ENCODE measurements at places on chromosomes 1 and 21.
A peak's percentile ranks its signal among the peaks of the same experiment; 100 is the strongest.

- no peak for DNase-seq
Observed at GRCh38 chr1:99643021-99643779, 2.7 kb upstream of the PALMD start.

GRCh38 chr1:31828926-31829690 lies 13.3 kb upstream of the SPOCD1 start:
- DNase-seq, result no peak

DNA sequence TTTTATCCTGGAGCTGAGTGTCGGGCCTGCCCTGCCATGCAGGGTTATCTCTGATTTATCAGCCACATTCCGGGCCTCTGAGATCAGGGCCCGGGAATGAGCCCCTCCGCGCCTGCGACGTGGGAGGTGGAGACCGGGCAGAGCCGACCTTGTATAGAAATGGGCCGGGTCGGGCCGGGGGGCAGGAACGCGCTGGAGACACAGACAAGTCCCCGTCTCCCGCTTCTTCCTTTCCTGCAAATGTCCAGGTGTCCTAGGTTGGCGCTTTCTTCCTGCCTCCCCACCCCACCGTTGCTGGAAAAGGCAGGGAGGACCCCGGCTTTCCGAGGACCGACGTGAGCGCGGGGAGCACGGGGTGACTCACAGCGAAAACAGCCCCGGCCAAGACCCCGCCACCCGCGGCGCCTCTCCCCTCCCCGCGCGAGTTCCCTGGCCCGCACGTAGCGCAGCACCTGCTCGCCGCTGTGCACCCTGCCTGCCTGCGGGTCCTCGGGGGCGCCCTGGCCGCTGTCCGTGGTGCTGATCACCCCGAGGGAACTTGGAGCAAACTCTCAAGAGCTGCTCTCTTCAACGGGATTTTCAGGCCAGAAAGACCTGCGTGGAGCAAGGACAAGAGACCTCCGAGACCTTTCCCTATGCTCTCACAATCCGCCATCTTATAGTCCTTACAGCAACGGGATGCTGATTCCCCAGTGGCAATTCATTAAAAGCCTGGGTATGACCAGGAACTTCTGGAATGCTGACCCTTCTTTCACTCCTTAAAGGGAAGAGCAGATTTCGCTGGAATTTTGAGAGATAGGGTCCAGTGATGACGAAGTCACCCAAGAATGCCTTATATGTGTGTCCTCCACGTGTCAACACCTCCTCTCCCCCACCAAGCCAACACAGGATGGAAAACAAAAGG lies 475 bp upstream of the NPPB start:
- DNase-seq, result no peak

DNA sequence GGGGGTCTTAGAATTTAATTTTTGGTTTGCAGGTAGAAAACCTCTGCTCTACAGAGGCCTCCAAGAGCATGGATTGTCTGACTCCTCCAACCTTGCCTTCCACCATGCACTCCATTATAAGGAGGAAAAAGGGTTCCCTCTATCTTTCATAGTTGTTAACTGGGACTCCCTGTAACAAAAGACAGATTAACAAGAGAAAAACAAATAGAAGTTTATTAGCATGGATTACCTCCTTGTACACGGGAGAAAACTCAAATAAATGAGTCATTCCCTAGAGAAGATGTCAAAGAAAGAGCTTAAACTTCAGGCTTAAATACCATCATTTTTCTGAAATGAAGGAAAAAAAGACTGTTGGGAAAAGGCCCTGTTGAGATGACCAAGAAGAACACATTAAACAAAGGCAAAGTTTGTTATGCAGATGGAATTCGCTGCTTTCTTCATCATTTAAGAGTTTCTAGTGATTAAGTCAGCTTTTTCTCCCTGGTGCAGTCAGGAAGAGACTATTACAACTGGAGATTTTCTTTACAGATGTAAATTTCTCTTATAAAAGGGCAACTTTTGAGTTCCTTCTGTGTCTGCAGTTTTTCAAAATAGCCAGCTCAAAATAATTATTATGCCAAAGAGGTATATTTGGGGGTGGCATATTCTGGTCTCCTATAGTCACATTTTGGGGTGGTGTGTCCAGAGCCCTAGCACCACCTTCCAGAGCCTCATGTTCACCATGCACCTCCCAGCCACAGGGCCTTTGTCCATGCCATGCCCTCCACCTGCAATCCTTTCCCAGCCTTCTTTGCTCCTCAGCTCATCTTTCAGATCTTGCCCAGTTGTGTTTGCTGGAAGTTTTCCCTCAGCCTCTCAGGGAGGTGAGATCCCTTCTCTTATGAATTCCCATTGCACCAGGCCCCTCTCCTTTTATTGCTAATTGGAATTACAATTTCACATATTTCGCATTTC lies 63.1 kb upstream of the KLHDC7A start:
- no peak for DNase-seq

- no peak for DNase-seq
Observed at GRCh38 chr1:29719253-29719652, 482.9 kb downstream of the PTPRU start.

DNA sequence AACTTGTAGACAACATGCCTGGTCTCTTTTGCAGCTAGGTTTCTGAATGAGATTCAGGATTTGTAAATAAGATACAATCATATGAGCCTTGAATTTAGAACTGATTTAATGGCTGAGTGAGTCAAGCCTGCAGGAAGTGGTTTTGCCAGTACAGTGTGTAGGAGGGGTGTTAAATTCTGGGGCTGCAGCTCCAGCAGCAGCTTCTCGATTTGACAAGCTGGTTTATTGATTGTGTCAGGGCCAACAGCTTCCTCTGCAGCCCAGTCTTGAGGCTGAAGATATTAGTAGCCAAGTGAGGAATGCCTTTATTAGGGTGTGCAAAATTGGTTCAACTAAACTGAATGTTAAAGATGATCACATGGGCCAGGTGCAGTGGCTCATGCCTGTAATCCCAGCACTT lies 11.5 kb upstream of the PLA2G5 start:
- peak; percentile 58 for DNase-seq

DNA sequence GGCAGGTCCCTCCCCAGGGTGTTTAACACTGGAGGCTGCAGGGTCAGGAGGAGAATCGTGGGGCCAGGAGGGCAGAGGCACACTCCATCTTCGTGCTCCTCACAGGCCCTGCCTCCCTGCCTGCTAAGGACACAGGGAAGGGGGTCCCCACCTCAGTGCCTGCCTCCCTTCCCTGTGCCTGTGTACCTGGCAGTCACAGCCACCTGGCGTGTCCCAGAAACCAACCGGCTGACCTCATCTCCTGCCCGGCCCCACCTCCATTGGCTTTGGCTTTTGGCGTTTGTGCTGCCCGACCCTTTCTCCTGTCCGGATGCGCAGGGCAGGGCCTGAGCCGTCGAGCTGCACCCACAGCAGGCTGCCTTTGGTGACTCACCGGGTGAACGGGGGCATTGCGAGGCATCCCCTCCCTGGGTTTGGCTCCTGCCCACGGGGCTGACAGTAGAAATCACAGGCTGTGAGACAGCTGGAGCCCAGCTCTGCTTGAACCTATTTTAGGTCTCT lies 623 bp upstream of the BGLAP start:
- DNase-seq, result no peak

DNA sequence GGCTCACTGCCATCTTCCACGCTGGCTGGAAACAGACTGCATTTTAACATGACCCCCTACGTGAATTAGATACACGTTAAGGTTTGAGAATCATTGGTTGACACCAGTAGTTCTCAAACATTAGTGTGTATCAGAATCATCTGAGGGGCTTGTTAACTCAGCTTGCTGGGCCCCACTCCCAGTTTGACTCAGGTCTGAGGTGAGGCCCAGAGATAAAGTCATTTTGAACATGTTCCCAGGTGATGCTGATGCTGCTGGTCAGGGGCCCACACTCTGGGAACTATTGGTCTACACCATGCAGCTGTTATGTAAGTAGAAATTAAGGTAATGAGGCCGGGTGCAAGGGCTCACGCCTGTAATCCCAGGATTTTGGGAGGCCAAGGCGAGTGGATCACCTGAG lies 1.3 kb downstream of the LSM10 start:
- DNase-seq, result no peak

- no peak for DNase-seq
Observed at GRCh38 chr21:43280949-43281633, 112.3 kb downstream of the CRYAA start.

DNA sequence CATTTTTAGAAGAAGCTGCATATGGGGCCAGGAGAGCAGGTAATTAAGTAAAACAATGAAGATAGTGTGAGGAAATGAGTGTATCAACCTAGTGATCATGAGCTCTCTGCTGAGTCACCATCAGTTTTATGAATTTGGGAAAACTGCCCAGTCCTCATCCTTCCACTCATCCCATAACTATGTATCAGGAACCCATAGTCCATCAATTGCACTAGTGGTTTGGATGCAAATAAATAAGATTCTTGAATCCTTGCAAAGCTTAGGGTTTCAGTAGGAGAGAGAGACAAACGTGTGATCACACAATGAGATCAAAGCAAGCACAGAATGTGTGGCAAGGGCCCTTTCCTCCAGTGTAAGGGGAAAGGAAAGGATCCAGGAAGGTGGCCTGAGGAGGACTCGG lies 145.6 kb downstream of the ZZZ3 start:
- DNase-seq, result peak; percentile 92

DNA sequence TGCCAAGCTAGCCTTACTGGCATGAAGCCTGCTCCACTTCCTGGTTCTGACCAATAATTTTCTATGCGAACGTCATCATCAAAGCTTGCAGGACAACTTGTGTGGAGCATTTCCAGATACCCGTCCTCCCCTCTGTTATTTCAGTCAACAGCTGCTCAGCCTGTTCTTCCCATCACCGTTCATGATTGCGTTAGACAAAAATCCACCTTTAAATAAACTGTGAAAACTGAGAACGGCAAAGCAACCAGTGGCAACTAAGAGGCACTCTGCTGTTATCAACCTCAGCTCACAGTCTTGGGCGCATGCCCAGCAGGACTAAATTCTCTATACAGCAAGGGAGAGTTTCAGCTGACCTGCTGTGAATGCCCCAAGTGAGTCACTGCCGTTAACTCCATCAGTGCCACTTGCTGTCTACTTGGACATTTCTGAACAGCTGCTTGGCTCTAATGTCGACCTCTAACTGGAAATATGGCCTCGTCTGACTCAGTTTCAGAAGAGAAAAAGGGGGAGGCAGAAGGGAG lies 207.4 kb upstream of the RUNX1 start:
- DNase-seq, result peak; percentile 98

- no peak for DNase-seq
Observed at GRCh38 chr1:4752059-4752458, 97.7 kb downstream of the AJAP1 start.

GRCh38 chr1:211973541-211973940 lies 61.8 kb downstream of the INTS7 start:
- no peak for DNase-seq

- DNase-seq, result no peak
Observed at GRCh38 chr1:208433086-208433485, 188.9 kb upstream of the PLXNA2 start.
